T-cell (primary cell): ENCODE measurements at places on chromosomes 5 and 9. TPM values are rescaled to one million over a fixed set of nuclear protein-coding genes. Genes with fewer than 3 reads are reported as not detected.

- H3K27ac ChIP-seq: no peak overlapping the region
- no peak overlapping the region for H3K4me3 ChIP-seq
- H3K36me3 ChIP-seq: no peaks in the 10 kb centered on the region
- peaks cover 12% of the 10 kb centered on the region for H3K27me3 ChIP-seq
These were observed 15.3 kb downstream of the PLPP7 start for GRCh38 chr9:131304676-131305355.

DNA sequence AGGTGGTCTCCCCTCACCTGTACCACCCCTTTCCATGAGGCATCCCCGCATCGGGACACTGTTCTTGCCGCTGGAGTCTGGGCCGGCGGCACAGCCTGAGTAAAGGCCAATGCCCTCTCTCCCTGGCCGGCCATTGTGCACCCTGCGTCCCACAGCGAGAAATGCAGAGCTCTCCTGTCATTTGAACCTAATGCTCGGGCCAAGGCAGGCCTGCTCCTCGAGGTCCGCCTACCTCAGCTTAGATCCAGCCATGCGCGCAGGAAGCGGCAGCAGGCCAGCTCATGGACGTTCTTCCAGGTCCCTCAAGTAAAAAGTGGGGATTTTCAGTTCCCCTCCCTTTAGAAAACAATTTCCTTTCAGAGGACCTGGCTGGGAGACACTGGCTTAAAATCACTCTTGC lies 135.0 kb downstream of the HSD17B3 start:
- H3K4me1 ChIP-seq: no peaks in the 10 kb centered on the region
- DNase-seq: no peak
- no peak overlapping the region for H3K4me3 ChIP-seq
- H3K27me3 ChIP-seq: no peaks in the 10 kb centered on the region
- no peak overlapping the region for H3K27ac ChIP-seq
- no peaks in the 10 kb centered on the region for H3K36me3 ChIP-seq

DNA sequence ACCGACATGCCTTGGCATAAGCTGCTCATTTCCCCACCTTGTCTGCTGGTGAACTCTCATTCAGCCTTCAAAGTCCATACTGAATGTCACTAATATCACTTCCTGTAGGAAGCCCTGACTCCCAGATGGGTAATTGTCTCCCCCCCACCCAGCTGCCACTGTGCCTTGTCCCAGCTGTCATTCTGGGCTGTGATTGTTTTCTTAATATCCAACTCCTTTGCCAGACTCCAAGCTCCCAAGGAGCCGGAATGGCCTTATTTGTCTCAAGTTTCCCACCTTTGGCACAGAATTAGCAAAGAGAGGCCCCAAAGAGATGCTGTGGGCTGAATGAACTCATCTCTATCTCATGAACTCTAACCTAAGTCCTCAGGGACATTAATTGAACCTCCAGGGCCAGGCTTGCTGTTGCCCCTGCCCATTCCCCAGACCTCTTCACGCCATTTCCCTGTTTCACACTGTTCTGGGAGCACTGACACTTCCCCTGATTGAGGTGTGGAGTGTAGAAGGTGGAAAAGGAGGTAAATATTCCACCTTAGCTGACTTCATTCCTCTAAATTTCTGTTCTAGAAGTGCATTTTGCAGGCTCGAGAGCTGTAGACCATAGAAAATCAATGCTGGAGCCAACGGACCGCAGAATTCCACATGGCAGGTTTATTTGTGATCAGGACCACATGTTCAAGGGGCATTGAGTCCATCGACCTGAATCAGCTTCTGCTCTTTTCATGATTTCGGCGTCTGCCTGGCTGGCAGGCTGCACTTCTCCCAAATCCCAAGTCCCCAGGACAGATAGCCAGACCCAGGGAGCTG lies 4.9 kb upstream of the SH3PXD2B start:
- no peak for DNase-seq
- H3K27me3 ChIP-seq: no peaks in the 10 kb centered on the region
- no peaks in the 10 kb centered on the region for H3K36me3 ChIP-seq
- no peak overlapping the region for H3K27ac ChIP-seq
- H3K4me1 ChIP-seq: peaks cover 3% of the 10 kb centered on the region
- H3K4me3 ChIP-seq: no peak overlapping the region

DNA sequence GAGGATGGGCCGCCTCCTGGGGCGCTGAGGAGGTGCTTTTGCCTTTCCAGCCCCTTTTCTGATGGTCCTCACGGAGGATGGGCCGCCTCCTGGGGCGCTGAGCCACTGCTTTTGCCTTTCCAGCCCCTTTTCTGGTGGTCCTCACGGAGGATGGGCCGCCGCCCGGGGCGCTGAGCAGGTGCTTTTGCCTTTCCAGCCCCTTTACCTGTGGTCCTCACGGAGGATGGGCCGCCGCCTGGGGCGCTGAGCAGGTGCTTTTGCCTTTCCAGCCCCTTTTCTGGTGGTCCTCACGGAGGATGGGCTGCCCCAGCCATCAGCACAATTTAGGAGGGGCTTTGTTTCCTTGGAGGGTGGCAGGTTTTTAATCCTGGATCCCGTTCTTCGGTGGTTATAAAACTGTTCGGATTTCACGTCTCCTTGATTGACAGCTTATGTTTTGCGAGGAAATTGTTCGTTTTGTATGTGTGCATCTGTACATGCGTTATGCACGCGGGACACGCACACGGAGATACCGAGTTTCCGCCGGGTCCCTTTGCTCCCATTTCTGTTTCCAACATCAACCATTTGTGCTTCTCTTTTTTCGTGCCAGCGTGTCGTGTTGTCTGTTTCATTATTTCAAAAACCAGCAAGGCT lies 34.7 kb upstream of the SLC9A3 start:
- no peak overlapping the region for H3K27ac ChIP-seq
- no peaks in the 10 kb centered on the region for H3K36me3 ChIP-seq
- peaks cover 26% of the 10 kb centered on the region for H3K27me3 ChIP-seq
- H3K4me3 ChIP-seq: no peak overlapping the region

GRCh38 chr9:91059713-91060112 lies 258.1 kb downstream of the SYK start:
- no peak for DNase-seq
- no peak overlapping the region for H3K4me3 ChIP-seq
- H3K4me1 ChIP-seq: no peaks in the 10 kb centered on the region
- no peaks in the 10 kb centered on the region for H3K36me3 ChIP-seq
- peaks cover 9% of the 10 kb centered on the region for H3K27me3 ChIP-seq
- no peak overlapping the region for H3K27ac ChIP-seq

GRCh38 chr9:97447001-97447400 lies 35.1 kb downstream of the TDRD7 start:
- peaks cover 14% of the 10 kb centered on the region for H3K36me3 ChIP-seq
- no peak overlapping the region for H3K4me3 ChIP-seq
- H3K27ac ChIP-seq: no peak overlapping the region
- no peaks in the 10 kb centered on the region for H3K27me3 ChIP-seq

DNA sequence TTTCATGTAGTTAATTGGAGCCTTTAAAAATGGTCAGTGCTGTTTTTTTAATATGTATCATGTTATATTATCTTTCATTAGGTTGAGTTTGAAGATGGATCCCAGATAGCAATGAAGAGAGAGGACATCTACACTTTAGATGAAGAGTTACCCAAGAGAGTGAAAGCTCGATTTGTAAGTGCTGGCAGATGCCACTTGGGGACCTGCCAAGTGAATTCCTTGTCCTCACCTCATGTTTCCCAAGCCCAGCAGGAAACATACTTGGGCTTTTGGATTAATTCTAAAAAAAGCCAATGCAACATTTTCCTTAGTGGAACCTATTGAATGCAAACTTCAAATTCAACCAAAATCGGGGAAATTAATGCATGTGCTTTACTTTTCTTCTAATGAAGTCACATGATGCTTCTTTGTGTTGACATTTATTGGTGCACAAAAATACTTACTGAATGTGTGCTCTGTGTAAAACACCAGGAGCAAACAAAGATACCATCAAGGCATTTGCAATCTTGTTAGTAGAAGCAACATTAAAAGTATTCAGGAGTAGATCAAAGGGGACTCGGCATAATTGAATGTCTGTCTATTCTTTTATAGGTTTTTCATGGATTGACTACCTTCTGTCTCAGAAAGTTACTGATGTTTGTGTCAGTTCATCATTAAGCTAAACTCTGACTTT lies 412.1 kb downstream of the KDM4C start:
- H3K4me1 ChIP-seq: no peaks in the 10 kb centered on the region
- H3K27ac ChIP-seq: no peak overlapping the region
- H3K4me3 ChIP-seq: no peak overlapping the region
- H3K36me3 ChIP-seq: peaks cover 76% of the 10 kb centered on the region
- DNase-seq: no peak

- H3K36me3 ChIP-seq: no peaks in the 10 kb centered on the region
- no peak overlapping the region for H3K4me3 ChIP-seq
- no peaks in the 10 kb centered on the region for H3K4me1 ChIP-seq
These were observed 471.9 kb downstream of the MTRR start for GRCh38 chr5:8340739-8341344.

DNA sequence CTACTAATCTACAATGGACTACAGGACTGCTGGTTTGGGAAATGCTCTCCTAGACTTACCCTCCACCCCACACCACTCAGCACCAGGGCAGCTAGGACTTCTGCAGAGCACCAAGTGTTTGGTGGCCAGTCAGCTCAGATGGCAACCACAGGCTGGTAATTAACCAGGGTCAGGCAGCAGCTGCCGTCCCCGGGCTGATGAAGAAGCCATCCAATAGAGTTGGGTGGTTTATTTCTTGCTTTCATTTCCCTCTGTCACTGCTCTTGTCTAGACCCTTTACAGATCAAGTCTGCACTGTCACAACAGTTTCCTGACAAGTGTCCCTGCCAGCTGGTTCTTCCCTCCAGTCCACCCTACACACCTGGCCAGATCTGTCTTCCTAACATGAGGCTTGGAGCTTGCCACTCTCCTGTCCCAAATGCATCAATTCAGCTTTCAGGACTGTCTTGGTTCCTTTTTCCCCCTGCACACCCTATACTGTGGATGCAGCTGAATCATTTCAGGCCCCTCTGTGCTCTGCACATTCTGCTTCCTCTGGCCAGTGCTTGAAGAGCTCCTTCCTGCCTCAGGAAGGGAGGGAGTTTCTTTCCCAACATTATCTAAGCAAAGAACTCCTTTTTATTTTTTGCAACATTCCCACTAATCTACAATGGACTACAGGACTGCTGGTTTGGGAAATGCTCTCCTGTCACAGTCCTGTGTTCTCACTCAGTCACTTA lies 30.2 kb upstream of the HSPA9 start:
- DNase-seq: no peak
- H3K36me3 ChIP-seq: no peaks in the 10 kb centered on the region
- no peak overlapping the region for H3K27ac ChIP-seq
- no peaks in the 10 kb centered on the region for H3K4me1 ChIP-seq
- no peak overlapping the region for H3K4me3 ChIP-seq
- no peaks in the 10 kb centered on the region for H3K27me3 ChIP-seq

DNA sequence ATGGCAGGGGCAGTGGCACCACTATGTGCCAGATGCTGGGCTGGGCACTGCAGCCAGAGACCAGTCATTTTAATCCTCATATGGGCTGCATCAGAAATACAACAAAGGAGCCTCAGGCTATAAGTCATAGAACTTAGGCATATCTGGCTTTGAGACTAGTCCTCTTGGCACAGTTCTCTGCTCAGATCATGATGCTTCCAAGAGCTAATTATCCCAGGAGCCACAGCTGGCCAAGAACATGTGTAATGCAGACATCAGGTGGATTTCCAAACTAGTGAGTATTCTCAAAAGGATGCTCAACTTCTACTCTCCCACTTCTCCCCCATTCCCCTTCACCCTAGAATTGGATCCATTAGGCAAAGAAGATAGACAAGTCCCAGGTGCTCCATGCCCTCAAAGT lies 562.2 kb upstream of the TRPC7 start:
- no peak overlapping the region for H3K27ac ChIP-seq
- no peaks in the 10 kb centered on the region for H3K4me1 ChIP-seq
- no peaks in the 10 kb centered on the region for H3K27me3 ChIP-seq
- H3K36me3 ChIP-seq: no peaks in the 10 kb centered on the region

GRCh38 chr9:69223605-69224004 lies 49.5 kb downstream of the TJP2 start:
- no peak overlapping the region for H3K4me3 ChIP-seq
- H3K27me3 ChIP-seq: no peaks in the 10 kb centered on the region
- no peak for DNase-seq

GRCh38 chr5:160445132-160445531 lies 23.5 kb downstream of the PTTG1 start:
- no peak overlapping the region for H3K27ac ChIP-seq
- H3K4me3 ChIP-seq: no peak overlapping the region
- peaks cover 2% of the 10 kb centered on the region for H3K4me1 ChIP-seq
- no peaks in the 10 kb centered on the region for H3K36me3 ChIP-seq

DNA sequence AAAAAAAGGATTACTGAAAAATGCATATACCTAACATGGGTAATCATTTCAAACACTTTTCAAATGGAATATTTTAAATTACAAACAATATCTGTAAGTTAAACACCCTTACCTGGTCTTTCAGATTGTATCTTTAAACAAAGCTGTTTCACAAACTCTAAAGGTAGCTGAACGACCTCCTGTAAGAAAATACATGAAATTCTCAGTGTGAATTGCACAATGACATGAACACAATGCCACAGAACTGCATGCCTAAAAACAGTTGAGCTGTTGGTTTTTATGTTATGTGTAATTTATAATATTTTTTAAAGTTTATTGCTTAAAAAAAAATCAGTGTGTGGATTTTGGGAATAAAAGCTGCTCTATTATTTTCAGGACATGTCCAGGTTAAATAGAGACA lies 17.5 kb downstream of the IPPK start:
- no peaks in the 10 kb centered on the region for H3K27me3 ChIP-seq
- H3K27ac ChIP-seq: no peak overlapping the region
- DNase-seq: no peak

DNA sequence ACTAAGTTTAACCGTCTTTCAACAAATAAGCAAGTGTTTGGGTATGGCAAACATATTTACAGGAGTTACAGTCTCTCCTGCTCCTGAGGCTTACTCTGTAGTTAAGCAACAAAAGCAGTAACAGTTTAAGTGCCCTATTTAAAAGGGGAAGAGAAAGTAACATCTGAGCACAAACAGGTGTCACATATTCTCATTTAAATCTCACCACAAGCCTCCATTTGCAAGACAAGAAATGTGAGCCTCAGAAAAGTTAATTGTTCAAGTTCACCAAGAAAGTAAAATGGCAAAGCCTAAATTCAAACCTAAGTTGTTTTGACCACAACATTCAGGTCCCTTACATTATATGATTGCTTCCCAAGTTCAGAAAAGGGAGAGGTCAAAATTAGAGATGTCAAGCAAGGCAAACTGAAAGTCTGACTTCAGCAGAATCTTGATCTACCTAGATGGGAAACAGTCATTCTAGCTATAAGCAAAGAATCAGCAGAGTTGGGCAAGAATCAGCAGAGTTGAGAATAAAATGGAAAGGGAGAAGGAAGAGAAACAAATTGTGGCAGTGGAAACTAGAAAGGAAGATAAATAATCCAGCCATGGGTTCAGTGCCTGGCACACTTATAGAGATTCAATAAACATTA lies 93.4 kb downstream of the STRBP start:
- H3K4me1 ChIP-seq: no peaks in the 10 kb centered on the region
- H3K4me3 ChIP-seq: no peak overlapping the region
- no peaks in the 10 kb centered on the region for H3K27me3 ChIP-seq
- no peaks in the 10 kb centered on the region for H3K36me3 ChIP-seq
- H3K27ac ChIP-seq: no peak overlapping the region

SLC6A19 gene
- total RNA-seq: not detected

SNX30 gene
- 10.1 TPM for total RNA-seq

FER gene
- 17.3 TPM for total RNA-seq

PLEKHG4B gene
- 0.06 TPM for total RNA-seq

SOX30 gene
- total RNA-seq: 0.44 TPM
